Muscle of leg (tissue), 16 donors: ENCODE measurements at places on chromosomes 6 and 20.
A peak's percentile ranks its signal among the peaks of the same experiment; 100 is the strongest.

GRCh38 chr20:60334911-60335310, 376.7 kb downstream of the CDH26 start:
- DNase-seq: no peak

DNA sequence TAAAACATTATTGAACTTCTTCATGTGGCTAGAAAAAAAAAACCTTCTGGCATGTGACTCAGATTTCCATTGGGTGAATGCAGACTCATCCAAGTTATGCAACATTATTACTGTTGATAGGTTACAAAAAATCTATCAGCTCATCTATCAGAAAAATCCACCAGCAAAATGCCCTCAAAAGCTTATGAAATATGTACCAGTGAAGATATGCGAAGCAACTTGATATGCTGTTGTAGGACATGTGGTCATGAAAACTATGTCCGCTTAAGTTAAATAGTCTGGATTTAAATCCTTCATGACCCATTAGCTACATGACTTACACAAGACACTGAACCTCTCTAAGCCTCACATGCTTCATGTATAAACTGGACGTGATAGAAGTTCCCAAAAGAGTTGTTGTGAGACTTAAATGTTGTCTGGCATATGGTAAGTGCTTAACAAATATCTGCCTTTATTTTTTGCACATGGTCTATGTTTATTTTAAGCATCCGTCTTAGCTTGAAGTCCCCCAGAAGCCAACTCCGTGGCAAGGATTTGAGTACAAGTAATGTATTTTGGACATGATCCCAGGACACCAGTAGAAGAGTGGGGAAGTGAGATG, 12.5 kb upstream of the BFSP1 start:
- peak; percentile 83 for DNase-seq

GRCh38 chr6:113050979-113051378, 703.8 kb downstream of the RFPL4B start:
- peak; percentile 59 for DNase-seq

GRCh38 chr6:158474961-158475343, 84.9 kb upstream of the TMEM181 start:
- DNase-seq: no peak

DNA sequence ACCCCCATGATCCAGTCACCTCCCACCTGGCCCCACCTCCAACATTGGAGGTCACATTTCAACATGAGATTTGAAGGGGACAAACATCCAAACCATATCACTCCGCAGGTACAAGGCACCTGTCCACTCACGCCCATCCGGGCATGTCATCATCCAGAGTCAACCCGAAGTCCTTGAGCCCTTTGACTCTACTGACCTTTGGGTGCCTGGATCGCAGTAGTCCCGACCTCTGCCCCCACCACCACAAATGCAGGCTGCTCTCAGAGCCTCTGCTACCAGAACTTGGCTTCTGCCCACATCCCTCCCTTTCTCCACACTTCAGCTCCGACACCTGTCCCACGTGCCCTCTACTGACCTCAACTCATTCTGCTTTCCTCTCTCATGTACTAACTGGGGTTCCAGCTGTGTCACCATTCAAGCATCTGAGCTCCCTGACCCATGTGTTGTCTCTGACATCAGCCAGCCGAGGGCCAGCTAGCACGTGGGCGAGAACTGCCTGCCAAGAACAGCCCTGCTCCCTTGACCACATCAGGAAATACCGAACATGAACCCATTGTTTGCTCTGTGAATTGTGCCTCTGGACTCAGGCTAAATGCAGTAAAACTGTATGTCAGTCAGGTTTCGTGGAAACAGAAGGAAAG, 498.3 kb upstream of the SULF2 start:
- DNase-seq: peak; percentile 74

DNA sequence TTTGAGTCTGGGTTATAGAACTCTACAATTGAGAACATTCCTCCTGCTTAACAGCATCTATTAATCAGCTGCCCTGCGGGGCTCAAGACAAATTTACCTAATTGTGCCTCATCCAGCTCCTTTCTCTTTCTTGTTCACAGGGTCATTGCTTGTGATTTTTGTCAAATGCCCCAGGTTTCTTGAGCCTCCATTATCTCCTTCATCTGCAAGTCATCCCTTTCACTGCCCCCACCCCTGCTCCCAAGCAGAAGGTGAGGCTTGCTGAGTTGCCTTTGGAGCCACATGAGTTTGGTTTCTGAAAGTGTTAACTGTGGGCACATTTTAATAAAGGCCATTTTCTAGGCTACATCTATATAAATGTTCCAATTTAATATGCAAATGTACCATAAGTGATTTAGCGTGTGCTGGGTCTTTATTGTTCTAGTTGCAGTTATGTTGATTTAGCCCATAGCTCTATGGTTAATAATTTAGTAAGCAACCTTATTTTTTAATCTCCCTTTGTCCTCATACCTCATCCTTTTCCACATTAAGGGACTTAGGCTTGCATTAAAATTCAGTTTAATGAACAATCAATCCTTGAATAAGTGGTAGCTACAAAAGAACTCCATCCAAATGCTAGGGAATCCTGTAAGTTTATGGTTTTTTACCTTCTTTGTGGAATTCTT, 56.1 kb downstream of the VSTM2L start:
- DNase-seq: no peak

DNA sequence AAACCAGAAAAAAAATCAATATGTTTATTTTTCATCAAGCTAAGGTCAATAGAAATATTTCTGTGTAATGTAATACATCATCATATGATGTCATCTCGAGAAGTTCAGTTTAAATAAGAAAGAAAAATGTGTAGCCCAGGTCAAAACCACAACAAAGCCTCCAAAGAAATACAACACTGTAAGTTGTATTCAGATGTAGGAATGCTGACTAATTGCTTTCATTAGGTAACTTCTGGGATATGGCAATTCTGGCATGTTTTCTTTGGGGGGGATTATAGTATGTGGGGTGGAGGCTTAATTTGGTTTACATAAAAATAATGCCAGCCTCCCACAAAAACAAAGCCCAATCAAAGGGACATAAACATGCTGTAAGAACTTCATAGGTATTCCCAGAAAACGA, 881.8 kb upstream of the CITED2 start:
- no peak for DNase-seq
